ENCODE measurements at places on chromosomes 6 and 20. TPM values are rescaled to one million over a fixed set of nuclear protein-coding genes. Genes with fewer than 3 reads are reported as not detected.

DNA sequence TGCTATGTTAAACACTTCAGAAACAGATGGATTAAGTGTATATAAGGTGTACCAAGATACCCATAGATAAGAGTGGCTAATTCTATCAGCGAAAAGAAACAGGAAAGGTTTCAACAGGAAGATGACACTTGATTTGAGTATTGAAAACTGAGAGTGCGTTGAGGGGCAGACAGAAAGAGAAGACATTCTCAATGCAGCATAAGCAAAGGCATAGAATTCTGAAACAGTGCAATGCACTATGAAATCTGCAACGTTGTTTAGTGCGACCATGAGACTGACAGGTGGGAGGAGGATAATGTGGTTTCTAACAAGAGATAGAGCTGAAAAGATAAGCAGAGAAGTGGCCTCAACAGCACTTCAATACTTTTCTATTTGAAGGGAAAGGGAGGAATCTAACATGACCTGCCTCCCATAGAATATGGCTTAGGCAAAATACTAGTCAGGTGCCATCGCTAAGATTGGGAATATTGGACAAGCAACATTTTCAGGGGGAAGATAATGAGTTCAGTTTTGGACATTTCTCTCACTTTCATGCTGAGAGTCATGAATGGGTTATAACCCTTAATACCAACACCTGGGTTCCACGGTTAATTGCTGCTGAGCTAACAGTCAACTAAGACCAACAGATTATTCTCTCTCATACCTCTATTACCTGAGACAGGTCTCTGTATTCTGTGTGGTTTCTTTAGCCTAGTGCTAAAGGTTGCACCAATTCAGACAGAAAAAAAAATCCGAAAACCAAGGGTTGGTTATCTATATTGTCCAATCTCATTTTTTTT lies 312.9 kb upstream of the ARID1B start:
- no peak for DNase-seq

GRCh38 chr6:39223061-39223460 lies 6.2 kb downstream of the KCNK5 start:
- DNase-seq: no peak

GRCh38 chr6:82908661-82909060 lies 157.0 kb downstream of the UBE3D start:
- no peak for DNase-seq

FNDC1 gene
- total RNA-seq: 1.2 TPM

Data from mesenteric fat pad (tissue), 1 donor.